ENCODE measurements at places on chromosomes 6 and 20.
A peak's percentile ranks its signal among the peaks of the same experiment; 100 is the strongest.

DNA sequence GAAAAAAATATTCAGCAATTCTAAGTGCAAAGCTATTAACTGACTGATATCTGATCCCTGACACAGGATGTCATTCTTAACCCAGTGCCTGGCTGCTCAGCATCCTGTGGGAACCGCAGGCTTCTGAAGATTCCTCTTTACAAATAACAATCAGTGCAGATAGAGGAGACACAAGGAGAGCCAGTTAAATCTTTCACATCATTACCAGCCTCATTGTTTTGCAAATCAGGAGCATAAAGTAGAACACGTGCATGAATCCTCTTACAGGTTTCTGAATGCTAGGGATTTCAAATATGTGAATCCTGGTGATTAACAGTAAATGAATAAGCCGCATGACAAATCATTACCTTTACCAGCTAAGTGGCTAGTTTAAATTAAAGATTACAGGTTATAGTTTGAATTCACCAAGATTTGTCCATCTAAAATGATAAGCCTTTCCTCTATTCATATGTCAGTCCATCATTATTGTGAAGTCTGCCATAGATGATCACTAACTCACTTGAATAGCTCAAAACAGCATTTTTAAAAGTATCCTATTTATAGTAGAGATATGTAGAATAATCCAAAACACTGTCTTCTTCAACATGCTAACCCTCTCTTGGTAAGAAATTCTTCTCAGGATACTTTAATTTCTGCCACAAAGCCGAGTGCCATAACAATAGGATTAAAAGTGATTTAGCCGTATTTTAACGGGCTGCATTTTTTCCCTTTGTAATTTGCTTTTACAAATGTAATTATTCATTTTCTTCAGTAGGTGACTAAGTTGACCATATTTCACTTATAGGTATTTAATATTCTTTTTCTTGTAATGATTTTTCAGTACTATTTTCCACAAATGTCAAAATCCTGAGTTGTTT lies 367.3 kb upstream of the EPHA7 start:
- no peak for DNase-seq

- DNase-seq = no peak
Observed at GRCh38 chr6:7183707-7184106, 75.9 kb downstream of the RREB1 start.

DNA sequence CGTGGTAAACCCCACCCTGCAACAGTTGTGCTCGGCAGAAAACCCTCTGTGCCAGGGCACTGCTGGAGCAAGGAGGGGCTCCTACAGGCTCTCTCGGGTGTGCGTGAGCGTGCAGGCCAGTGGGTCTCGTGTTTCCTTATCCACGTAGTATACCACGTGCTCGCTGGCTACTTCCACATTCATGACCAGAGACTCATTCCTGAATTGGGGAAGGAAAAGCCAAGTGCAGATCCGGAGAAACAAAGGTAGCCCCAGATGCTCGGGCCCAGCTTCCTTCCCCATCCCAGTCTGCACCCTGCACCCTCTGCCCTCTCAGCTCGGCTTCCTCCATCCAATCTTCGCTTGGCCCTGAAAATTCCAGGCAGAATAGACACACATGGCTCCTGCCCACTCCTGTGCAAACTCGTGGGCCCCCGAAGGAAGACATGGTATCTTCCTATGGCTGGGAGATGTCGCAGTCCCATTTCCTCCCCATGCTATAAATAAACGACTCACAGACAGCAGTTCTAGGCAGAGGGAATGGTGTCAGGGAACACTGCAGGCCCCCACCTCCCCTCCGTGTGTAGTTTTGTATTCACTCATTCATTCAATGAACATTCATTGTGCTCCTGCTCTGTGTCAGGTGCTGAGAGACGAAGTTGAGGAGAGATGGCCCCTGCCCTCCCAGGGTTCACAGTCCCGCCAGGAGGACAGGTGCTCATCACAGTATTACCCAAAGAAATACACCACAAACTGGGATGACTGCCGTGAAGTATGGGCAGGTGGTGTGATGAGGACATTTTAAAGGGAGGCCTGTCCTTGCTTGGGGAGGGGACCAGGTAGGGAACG lies 29.6 kb downstream of the NPEPL1 start:
- no peak for DNase-seq

DNA sequence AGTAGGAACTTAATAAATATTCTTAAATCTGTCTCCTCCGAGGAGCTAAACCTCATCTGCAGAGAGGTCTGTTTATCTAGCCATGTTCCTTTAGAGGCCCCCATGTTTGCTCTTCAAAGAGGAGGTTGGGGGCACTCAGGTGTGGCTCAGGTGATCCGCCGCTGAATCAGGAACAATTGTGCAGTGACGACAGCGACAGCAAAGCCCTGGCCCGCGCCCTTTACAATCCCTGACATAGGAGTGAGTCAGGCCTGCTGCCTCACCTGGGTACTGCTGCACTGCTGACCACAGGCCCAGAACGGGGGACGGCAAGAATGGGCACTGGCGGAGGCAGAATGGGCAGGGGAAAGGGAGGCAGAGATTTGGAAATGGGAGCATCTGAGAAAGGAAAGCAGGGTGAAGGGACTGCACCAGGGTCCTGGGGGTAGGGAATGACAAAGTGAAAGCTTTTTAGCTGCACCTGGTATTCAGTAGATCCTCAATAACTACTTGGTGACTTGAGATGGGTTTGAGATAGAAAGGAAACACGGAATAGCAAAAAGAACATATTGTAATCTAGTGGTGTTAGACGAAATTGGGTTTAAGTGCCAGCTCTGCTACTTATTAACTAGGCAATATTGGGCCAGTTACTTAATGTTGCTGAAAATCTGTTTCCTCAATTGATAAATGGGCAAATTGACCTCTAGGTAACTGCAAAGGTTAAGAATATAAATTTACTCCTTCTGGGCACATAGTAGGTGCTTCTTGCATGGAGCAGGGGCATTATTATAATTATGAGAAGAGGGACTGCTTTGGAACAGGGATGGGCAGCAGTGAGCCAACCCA lies 5.4 kb upstream of the IER3 start:
- DNase-seq = no peak

- DNase-seq = no peak
Observed at GRCh38 chr20:39268491-39268951, 306.4 kb downstream of the DHX35 start.

- no peak for DNase-seq
Observed at GRCh38 chr6:21883595-21884328, 290.2 kb downstream of the SOX4 start.

DNA sequence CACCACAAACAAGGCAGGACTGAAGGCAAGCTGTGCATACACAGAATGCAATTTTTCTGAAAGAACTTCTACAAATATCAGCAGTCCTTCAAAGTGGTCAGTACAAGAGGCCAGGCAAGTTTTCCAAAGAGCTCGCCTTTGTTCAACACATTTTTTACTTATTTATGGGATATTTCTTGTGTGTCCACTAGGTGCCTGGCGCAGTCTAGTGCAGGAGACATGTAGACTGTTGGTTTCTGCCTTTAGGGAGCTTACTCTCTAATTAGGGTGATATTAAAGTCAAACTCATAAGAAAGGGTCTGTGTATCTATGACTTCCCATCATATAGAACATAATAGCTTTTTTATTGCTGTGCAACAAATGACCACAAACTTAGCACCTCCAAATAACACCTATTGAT lies 21.2 kb upstream of the VEGFA start:
- DNase-seq = no peak

- DNase-seq = no peak
Observed at GRCh38 chr20:62766071-62766450, 30.2 kb upstream of the MRGBP start.

DNA sequence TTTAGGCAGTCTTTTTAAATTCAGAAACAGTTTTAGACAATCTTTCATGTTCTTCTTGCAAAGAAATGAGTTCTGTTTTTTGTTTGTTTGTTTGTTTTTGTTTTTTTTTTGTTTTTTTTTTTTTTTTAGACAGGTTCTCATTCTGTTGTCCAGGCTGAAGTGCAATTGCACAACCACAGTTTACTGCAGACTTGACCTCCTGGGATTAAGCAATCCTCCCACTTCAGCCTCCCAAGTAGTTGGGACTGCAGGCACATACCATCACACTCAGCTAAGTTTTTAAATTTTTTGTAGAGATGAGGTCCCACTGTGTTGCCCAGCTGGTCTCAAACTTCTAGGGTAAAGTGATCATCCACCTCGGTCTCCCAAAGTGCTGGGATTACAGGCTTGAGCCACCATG lies 96.2 kb downstream of the OTOR start:
- DNase-seq = no peak

- DNase-seq = no peak
Observed at GRCh38 chr6:149897015-149897697, 757 bp downstream of the RAET1E start.

DNA sequence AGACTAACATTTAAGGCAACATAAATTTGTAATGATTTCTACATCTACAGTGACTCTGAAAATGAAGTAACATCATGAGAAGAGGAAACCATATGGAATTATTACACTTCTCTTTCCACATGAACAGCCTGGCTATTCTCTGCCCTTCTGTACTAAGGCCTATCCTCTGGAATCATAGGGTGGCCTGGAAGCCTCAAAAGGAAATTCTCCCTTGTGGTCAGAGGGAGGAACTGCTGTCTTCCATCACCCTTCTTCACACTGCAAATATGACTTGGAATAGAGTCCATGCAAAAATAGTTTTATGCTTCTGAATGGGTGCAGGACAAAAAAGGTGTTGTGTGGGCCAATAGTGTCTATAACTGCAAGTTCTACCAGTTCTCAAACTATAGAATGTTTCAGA lies 44.6 kb upstream of the SH3BGRL2 start:
- DNase-seq = no peak

DNA sequence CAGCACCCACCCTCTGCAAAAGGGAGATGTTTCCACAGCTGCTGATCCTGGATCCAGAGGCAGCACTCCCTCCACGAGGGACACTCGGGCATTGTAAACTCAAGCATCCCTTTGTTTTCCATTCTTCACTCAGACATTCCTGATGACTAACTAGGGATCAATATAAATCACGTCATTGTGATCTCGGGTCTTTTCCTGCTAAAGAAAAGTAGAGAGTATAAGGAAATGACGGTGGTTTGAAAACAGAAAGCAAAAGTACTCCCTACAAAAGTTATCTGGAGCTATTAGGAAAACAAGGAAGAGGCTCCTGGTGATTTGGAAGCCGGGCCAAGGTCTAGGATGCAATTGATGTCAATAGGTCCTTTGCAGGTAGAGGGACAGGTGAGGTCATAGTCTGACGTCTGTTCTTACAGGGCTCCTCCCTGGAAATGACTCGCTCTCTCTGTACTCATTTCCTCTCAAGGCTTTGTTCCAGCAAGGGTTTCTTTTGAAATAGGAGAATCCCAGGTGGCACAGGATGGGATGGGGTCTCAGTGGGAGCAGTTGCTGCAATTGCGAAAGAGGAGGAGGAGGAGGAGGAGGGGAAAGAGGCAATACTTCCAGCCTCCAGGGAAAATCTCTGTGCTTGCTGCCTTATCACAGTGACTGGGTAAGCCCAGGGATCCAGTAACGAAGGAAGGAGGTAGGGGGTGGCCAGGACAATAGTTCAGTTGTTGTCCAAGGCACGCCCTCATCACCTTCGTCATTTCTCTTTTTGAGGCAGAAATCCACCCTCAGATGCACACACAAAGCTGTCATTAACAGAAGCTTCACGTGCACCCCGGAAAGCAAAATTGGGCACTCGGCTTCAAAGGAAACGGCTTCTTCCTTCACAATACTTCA lies 222.8 kb downstream of the LY86 start:
- DNase-seq = peak; percentile 16

- no peak for DNase-seq
Observed at GRCh38 chr6:84539122-84539856, 225.1 kb downstream of the TBX18 start.

DNA sequence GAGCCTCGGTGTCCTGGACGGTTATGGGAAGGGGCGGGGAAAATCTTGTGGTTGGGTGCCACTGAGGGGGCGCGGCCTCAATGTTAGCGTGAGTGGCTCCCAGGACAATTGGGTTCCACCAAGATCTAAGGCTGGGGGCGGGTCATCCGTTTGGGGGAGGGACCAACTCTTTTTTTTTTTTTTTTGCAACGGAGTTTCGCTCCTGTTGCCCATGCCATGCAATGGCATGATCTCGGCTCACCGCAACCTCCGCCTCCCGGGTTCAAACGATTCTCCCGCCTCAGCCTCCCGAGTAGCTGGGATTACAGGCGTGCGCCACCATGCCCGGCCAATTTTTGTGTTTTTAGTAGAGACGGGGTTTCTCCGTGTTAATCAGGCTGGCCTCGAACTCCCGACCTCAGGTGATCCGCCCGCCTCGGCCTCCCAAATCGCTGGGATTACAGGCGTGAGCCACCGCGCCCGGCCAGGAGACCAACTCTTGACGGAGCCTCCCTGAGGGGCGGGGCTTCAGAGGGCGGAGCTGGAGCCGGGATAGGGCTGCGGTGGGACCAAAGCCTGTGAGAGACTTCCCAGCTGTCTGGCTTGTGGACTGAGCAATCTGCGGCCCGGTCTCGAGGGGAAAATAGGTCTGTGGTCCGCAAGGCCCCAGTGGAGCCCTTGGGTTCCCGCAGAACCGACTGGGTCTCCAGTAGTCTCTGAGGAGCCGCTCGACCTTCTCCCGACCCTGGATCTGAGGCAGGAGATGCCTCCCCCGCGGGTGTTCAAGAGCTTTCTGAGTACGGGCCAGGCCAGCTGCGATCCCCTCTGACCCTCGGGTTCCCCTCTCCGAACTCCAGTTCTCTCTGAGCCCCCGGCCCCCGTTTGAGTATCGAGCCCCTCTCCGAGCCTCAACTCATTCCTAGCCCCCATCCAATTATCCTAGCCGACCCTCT lies 1.1 kb downstream of the SPAG4 start:
- peak; percentile 28 for DNase-seq

- no peak for DNase-seq
Observed at GRCh38 chr20:40305303-40305702, 383.7 kb downstream of the MAFB start.

DNA sequence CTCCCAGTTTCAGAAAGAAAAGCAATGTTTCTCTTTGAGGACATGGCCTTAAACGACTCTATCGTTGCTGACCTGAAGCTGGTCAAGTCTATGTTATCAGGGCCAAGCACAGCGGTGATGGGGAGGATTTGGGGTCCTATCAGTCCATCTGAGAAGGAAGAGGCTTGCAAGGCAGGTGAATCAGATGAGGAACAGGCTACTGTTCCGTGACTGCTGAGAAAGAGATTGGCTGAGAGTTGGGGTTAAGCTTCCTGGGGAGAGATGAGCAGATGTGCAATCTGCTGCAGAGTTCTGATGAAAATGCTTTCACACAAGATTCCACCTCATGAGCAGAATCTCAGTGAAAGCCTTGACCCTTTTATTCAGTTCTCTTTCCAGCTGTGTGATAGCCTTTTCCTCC lies 168.3 kb upstream of the STMND1 start:
- DNase-seq = no peak

- DNase-seq = no peak
Observed at GRCh38 chr6:28368522-28368921, 18.8 kb downstream of the ZKSCAN3 start.

- no peak for DNase-seq
Observed at GRCh38 chr6:159461266-159461665, 231.8 kb downstream of the SOD2 start.

GRCh38 chr6:119590066-119590465 lies 240.5 kb upstream of the MAN1A1 start:
- DNase-seq = no peak

DNA sequence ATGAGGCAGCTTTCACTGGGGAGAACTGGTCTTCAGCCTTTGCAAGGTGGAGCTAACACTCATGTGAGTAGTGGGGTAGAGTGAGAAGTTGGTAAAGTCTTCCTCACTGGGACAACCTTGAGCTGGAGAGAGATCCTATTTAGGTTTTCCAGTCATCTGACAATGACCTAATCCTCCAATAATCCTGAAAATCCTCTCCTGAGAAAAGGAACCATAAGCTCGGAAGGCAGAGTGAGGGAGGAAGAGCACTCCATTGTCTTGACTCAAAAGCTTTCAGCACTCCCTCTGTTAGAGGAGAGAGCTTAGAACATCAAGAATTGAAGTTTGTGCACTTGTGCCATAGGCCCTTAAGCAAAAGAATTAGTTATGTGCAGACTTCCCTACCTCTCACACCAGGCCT lies 77.8 kb downstream of the TRAM2 start:
- DNase-seq = no peak
